ENCODE measurements at places on chromosomes 3 and 15.

- DNase-seq = no peak
These were observed 25.8 kb upstream of the GOLGA6C start for GRCh38 chr15:75232252-75232813.

DNA sequence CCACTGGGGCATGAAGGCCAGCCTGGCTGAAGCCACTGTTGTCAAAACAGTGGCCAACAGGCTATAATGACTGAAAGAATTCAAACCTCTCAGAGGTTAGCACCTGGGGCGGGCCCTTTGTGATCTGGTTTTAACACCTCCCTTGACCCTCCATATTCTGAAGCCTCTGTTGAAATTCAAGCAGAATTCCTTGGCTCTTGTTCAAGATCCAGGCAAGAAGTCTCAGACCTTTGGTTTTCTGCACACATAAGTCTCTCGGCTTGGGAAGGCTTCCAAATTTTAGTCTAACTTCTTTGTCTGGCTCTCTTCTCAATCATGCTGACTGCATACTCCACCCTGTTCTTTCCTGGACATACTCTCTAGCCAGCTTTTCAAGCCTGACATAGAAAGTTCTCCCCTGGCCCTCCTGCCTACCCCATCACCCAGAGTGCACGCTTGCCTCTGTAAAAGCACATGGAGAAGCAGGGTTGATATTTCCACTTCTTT is 144.5 kb downstream of the PDZRN3 start:
- no peak for DNase-seq

- DNase-seq = no peak
These were observed 55.0 kb downstream of the UBE2E2 start for GRCh38 chr3:23258110-23258509.

GRCh38 chr3:146100180-146100579 is 60.8 kb downstream of the PLOD2 start:
- no peak for DNase-seq

DNA sequence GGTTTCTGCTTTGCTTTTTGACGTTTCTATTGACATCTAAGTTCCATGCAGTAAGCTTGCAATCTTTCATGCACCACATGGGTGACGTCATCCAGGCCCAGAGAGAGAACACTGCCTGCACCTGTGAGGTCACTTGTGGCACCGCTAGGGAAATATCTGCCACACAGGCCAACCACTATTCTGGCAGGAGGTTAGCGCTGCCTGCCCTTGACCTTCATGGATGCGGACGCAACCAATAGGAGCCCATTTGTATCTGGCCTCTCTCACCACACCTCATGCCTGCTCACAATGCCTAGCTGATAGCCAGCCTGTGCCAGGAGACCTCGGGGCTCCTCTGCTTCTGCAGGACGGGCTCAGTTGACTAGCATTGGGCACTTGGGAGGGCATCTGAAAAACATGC is 55.8 kb upstream of the PRR23E start:
- no peak for DNase-seq

DNA sequence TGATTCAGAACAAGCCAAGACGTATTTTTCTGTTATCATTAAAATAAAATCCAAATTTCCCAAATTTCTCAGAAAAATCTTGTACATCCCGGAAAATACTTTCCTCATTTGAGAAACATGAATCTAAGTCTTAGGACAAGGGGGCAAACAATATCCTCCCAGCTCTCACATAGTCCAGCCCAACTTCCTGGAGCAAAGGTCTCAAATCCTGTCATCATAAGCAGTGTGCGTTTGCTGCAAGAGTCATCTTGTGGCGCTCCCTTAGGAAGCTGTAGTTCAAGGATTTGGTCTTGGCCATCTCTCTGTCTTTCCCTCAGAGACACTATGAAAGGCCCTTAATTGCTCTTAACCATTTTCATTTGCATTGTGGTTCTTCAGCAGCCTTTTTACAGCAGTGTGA is 57.5 kb upstream of the GSK3B start:
- DNase-seq = no peak

DNA sequence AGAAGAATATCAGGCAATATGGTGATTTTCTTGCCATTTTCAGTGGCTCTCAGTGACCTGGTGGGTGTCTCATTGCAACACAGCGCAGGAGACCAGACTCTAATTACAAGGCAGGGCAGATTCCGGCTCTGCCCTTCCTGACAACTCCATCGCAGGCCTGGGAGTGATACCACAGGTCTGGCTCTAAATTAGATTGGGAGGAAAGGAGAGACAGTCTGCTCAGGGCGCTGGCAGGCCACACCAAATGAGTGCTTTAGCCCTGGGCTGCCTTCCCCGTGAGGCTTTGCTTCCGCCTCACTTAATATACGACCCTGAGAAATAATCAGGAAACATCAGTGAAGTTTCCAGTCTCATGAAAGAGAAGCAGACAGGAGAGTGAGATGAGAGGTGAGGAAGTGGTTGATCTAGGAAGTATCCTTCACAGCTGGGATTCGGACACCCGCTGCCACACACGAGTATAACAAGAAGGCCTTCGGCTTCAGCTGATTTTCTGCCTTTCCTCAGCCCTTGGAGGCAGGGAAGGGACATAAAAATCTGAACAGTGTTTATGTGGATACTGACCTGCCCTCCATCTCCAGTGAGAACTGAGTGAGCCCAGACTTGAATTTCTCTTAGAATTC is 73.7 kb upstream of the PROK2 start:
- no peak for DNase-seq

- no peak for DNase-seq
These were observed 65.5 kb upstream of the FBN1 start for GRCh38 chr15:48710952-48711495.

GRCh38 chr15:85865070-85865684 is 70.5 kb upstream of the KLHL25 start:
- DNase-seq = no peak

GRCh38 chr3:167318996-167319615 is 61.0 kb downstream of the ZBBX start:
- no peak for DNase-seq

- DNase-seq = no peak
These were observed 236.6 kb downstream of the SATB1 start for GRCh38 chr3:18188491-18188890.

DNA sequence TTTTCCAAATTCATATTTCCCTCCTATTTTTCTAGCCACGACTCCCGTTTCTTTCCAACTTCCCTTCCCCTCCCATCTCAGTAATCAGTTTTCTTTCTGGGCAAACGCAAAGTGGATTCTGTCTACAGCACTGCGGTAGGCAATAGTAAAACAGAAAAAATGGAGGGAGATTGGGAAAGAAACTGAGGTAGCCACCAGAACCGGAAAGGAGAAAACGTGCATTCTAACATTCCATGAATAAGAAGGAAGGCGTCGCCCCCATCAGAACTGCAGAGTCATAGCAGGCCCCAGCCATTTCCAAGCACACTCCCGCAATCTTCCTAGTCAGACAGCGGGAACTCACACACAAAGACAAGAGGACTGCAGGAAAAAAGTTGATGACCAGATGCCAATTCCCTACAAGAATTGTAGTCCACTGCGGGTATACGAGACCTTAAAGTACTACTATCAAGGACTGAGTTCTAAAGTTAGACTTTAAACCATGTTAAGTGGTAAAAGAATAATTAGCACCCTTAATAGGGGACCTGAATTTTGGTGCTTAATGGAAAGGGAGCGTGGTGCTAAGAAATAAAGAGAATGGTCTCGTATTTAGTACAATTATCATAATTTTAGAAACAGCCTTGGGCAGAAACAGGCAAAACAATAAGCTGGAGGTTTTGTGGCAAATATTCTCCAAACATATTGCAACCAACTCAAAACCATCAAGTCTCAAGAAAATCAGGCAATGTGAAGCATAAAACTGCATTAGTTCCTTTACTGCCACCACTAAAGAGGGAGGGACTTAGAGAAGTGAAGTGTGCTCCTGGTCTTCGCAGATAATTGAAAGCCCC is 1.4 kb downstream of the PFN2 start:
- no peak for DNase-seq

DNA sequence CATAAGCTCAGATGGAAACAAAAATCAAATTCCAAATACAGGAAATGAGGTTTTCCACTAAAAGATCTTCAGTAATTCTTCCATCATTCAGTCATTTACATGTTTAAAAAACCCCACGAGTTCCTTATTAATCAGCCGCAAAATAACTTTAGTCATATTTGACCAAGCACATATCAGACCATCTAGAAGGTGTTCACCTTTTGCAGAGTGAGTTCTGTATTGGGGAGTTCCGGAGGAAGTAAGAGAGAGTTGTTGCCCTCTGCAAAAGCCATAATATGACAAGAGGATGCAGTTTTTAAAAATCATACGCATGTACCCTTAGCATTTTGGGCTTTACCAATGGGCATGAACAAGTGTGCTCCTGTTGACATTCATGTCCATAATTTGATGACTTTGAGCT is 61.6 kb downstream of the CCR1 start:
- no peak for DNase-seq

GRCh38 chr3:116300226-116300625 is 145.1 kb downstream of the LSAMP start:
- no peak for DNase-seq

DNA sequence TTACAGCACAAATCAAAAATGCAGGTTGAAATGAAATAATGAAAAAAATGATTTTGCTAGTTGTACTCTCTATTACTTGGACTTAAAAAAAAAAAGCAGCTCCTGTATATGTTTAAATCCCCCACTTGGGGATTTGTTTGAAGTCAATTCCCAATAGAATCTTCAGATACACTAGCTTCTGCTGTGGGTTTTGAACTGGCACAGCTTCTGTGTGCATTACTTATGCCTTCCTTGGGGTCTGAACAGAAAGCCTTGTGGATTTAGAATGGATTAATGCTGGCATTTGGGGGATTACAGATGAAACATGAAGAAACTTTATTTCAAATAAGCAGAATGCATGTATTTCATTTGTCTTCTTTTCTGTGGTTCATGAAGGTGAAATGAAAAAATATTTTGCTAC is 513.2 kb upstream of the TBL1XR1 start:
- DNase-seq = no peak

DNA sequence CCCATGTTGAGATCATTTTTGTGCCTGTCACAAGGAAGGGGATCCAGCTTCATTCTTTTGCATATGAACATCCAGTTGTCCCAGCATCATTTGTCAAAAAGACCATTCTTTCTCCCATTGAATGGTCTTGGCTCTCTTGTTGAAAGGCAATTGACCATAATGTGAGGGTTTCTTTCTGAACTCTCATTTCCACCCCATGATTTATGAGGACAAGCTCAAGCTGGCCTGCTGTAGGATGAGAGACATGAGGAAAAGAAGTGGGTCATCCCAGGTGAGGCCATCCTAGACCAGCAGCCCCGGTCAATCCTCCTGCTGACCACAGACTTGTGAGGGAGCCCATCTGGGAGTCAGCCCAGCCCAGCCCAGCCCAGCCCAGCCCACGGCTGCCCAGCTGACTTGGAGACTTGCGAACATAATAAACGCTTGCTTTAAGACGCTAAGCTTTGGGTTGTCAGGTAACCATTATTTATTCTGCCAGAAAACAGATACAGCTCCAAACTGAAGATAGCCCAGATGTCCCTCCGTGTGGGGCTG is 69.0 kb downstream of the LINGO1 start:
- no peak for DNase-seq

DNA sequence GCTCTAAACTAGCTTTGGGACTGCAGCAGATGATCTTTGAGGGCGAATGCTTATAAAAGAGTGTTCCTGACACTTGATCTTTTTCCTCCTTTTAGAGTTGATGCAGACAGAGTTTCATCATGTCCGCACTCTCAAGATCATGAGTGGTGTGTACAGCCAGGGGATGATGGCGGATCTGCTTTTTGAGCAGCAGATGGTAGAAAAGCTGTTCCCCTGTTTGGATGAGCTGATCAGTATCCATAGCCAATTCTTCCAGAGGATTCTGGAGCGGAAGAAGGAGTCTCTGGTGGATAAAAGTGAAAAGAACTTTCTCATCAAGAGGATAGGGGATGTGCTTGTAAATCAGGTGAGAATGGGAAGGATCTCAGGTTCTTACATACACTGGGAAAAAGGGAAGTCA is 75.7 kb downstream of the KLHL25 start:
- DNase-seq = no peak

DNA sequence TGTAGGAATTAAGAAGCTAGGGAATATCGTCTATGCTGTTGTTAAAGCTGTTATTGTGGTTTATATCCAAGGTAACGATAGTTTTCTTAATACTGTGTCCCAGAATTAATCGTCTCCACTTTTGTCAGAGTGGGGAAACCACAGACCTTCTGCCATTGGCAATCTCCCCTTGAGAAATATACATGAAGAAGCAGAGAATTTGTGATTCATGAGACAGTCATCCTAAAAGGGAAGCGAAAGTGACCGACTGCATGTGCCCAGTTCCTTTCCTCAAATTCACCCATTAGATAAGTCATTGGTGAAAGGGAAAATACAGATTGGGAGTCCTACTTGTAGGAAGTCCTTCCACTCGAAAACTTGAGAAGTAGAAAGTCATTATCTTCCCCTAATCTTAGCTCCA is 26.6 kb downstream of the DIPK2A start:
- no peak for DNase-seq

GRCh38 chr3:143000528-143000927 is 842 bp upstream of the U2SURP start:
- no peak for DNase-seq

DNA sequence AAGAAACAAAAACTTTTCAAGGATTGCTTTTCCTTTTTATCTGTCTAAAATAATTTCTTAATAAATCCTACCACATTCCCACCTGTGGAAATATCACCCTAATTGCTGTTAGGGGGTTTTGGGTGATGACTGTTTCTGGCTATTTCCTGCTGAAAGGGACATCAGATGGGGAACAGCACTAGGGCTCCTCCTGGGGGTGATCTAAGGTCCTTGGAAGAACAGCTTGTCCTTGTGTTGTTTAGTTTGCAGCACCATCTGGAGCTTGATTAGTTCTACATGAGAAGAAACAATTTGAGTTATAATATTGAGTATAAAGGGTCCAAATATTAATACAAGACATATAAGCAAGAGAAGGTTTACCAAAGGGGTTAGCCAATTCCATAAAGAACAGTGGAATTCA is 18.7 kb downstream of the OR5H15 start:
- DNase-seq = no peak

GRCh38 chr3:184801241-184801785 is 10.7 kb upstream of the VPS8 start:
- DNase-seq = no peak

DNA sequence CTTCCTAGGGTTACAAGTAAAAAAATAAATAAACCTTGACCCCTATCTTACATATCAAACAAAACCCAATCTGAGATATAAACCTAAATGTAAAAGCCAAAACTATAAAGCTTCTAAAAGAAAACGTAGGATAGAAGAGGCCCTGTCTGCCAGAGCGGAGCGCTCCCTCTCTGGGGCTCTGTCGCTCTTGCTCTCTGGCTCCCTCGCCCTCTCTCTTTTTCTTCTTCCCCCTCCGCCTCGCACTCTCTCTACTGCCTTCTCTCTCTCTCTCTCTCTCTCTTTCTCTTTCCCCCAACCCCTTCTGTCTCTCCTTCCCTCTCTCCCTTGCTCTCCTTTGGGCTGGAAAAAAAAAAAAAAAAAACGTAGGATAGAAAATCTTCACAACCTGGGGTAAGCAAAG is 21.6 kb downstream of the RYK start:
- DNase-seq = no peak

All from stimulated activated CD8-positive, alpha-beta memory T cell treated with anti-CD3 and anti-CD28 coated beads, Interleukin-7, amount 100 ng/mL, for 1 hour (primary cell).